ENCODE measurements at places on chromosomes 11 and 22.

DNA sequence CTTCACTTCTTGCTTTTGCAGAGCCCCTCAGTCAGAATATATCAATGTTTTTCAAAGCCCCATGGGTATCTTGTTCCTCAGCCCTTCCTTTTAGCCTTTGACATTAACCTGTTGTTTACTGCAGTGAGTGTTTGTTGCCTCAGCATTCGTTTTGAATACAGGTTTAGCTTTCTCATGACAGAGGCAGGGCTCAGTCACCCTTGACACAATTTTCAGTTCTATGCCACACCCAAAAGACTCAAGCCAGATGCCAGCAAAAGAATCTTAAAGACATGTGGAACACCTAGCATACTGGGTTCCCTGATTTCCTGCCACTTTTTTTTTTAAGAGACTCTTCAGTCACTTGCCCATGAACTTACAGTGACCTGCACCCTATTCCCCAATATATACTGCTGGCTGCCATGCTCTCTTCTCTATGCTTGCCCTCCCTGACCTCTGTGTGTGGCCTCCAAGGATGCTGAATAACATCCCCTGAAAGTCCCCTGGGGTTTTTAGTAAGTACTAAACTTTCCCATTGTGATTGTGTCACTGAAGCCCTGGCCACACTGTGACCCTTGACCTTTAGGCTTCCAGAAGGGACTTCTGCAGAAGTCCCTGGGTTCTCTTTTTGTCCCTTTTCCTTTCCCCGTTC lies 1225.5 kb downstream of the TBC1D22A start:
- no peak for DNase-seq

GRCh38 chr22:45799291-45799690 lies 127.7 kb downstream of the ATXN10 start:
- DNase-seq, result no peak

DNA sequence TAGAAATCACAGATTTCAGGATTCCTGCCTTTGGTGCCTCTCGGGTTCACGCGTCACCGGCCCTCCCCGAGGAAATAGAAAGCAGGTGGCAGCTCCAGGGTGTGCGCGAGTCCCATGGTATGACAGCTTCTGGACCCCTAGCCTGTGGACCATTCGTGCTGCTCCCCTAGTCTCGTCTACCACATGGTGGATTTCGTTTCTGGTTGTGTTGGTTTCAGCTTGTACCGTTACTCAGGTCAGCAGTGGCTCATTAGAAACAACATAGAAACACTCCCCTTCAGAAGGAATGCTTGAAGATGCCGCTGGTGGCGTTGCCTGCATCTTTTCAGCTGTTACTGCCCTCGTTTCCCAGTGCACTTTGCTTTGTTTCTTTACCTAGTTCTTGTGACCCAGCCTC lies 700 bp downstream of the TTC17 start:
- no peak for DNase-seq

- DNase-seq, result no peak
Measured at GRCh38 chr11:119108146-119108856, 1.2 kb downstream of the C2CD2L start.

DNA sequence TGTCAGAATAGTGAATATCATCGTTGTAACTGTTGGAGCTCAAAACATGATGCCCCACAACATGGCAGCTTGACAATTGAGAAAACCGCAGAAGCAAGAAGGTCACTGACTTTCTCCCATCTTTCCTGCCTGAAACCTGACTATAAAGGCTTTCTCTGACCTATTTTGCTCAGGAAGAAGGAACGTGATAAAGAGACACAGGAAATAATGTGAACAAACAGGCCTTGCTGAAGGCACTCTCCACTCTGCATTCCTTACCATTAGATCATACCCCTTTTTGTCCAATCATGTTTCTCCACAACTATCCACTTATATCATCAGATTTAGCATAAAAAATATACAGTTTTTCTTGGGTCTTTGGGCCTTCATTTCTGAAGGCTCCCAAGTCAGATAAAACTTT lies 916.8 kb downstream of the METTL15 start:
- no peak for DNase-seq

- DNase-seq, result no peak
Measured at GRCh38 chr11:117891362-117891761, 14.9 kb upstream of the FXYD6 start.

DNA sequence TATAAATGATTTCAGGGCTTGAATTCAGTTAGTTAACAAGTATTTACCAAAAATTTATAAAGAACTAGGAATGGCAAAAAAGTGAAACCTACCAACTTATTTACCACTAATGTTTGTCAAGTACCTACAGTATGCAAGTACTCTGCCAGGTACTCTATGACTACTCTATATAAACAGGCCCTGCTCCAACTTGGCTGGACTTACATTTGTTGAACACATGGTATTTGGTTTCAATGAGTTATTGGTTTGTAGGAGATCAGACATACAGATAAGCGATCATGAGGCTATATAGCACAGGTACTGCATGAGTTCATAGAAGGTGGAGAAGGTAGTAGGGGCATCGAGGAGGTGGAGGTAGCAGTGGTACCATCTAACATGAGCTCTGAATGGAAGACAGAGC lies 159.9 kb upstream of the PDGFD start:
- no peak for DNase-seq

DNA sequence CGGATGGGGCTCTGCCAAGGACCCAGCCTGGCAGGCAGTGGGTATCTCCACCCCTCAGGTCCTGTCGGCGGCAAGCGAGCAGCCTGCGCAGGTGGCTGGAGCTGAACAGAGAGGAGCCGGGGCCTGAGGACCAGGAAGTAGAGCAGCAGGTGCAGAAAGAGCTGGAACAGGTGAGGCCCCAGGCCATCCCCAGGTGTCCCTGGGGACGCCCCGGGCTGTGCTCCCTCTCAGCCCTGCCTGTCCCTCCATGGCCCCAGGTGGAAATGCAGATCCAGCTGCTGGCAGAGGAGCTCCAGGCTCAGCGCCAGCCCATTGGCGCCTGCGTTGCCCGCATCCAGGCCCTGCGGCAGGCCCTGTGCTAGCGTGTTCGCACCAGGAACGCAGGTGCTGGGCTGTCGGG lies 44.0 kb downstream of the PISD start:
- DNase-seq, result no peak

- DNase-seq, result no peak
Measured at GRCh38 chr11:13216019-13216710, 61.4 kb upstream of the BMAL1 start.

- no peak for DNase-seq
Measured at GRCh38 chr11:126544108-126545056, 188.9 kb downstream of the ST3GAL4 start.
